ENCODE measurements at places on chromosomes 5 and 9.

DNA sequence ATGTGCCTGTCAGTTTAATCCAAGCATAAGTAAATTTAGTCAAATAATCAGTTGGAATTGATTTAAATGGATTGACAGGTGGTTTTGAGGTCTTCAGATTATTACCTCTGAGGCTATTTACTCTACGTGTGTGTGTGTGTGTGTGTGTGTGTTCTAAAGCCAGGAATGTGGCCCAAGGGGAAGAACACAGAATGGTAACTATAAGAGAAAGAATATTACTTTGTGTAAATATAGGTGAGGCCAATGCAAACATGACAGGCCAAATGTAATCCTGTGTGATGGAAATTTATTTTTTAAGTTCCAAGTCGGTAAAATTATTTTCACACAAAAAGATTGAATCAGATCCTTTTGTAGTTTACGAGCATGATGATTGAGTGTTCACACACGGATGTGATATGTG, 390.0 kb downstream of the PLK2 start:
- no peak for DNase-seq

DNA sequence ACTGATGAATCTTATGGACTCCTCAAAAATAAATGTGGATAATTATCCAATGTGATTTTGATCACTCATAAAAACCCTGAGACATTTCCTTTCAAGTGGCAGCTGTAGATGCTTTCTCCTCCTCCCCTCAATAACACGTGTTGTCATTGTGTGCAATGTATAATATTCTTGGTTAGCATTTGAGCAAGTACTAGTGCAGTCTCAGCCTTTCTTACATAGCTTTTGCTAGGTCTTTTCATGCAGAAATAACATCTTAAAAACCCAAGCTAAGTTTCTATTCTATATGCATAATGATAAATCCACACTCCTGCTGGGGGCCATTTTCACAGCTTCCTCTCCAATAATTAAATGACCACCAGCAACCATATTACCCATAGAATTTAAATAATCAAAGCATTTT, 1835.2 kb upstream of the NUDT12 start:
- no peak for DNase-seq

- no peak for DNase-seq
Measured at GRCh38 chr5:63860379-63860778, 101.9 kb downstream of the HTR1A start.

- no peak for DNase-seq
Measured at GRCh38 chr5:151949701-151950308, 25.2 kb upstream of the GLRA1 start.

GRCh38 chr5:108503986-108504385, 122.1 kb upstream of the FBXL17 start:
- no peak for DNase-seq

DNA sequence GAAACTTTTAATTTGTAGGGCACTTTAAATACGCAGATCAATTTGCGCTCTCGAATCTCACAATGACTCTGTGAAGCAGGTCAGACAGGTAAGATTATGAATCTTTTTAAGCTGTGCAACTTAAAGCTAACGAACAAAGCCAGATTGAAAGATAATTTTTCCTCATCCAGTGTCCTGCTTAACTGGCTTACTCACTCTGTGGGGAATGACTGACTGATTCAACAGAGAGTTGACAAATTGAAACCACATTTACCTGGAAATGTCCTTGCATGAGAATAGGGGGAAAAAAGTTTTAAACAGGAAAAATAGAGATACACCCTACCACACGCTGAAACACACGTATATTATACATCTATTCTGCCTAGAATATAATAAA, 187.9 kb downstream of the MAN2A1 start:
- no peak for DNase-seq

DNA sequence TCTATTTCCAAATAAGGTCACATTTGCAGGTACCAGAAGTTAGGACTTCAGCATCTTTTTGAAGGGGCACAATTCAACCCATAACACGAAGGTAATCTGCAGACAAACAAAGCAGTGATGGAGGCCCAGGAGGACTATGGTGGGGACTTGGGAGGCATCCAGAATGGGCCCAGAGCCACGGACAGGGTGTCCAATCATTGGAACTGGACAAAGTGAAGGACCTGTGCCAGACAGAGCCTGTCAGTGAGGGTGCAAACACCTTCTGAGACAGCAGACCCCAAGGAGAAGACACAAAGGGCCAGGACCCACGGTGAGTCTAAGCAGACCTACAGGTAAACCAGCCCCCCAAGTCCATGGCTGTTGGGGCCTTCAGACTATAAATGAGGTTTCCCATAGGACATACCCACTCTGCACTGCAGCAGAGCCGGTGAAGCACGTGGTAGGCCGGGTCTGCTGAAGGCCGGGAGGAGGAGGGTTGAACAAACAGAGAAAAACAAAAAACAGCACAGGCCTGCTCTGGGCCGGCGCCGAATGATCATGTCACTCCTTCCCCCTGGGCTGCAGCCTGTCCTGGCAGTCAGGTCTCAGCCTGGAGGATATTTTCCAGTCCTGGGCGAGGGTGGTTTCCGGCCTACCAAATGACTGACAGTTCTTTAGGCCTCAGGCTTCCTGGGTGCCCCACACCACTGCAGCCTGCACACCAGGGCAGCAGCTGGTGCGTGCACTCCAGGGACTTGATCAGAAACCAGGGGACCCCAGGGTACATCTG, 84.4 kb downstream of the COL23A1 start:
- no peak for DNase-seq

GRCh38 chr5:130138406-130139045, 234.3 kb downstream of the CHSY3 start:
- DNase-seq, result no peak

GRCh38 chr9:116279230-116279629, 125.6 kb downstream of the PAPPA start:
- DNase-seq, result no peak

DNA sequence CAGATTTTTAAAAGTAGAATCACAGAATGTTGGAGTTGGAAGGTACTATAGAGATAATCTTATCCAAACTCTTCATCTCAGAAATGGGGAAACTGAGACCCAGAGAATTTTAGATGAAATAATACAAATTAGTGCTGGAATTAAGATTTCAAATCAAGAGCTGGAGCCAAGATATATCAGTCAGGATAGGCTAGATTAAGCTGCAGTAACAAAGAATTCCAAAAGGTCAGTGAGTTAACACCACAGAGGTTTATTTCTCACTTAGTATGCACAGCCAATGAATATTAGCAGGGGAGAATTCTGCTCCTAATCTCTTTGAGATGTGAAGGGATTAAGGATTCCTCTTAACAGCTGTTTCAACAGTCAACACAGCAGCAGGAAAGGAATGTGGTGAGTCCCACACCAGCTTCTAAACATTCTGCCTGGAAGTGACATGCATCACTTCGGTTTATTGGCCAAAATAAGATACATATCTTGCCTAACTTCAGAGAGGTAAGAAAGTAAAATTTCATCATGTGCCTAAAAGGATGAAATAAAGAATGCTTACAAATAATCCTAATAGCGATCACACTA, 136.8 kb downstream of the FRMD3 start:
- DNase-seq, result no peak

GRCh38 chr5:81233080-81233634, at the start of gene CKMT2:
Gene CKMT2, plus strand, starts transcription at chr5:81233322. Its CDS starts 17,811 bp downstream, at chr5:81251133.
- no peak for DNase-seq

DNA sequence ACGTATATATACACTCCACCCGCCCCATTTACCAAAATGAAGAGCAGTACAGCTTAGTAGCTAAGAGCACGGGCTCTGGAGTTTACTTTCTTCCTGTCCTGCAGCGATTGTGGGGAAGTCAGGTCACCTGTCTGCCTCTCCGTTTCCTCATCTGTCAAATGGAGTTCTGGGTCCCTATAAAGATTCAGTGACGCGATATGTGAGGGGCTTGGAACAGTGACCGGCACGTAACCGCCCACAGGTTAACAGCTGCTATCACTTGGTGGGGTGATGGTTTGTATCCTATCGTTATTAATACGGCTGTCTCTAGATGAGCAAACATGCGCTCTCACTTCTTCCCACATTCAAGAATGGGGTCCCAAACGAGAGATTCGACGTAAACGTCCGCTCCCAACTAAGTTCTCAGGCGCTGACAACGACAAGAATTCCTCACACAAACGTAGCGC, 426 bp downstream of the FAM114A2 start:
- DNase-seq, result peak; percentile 44

DNA sequence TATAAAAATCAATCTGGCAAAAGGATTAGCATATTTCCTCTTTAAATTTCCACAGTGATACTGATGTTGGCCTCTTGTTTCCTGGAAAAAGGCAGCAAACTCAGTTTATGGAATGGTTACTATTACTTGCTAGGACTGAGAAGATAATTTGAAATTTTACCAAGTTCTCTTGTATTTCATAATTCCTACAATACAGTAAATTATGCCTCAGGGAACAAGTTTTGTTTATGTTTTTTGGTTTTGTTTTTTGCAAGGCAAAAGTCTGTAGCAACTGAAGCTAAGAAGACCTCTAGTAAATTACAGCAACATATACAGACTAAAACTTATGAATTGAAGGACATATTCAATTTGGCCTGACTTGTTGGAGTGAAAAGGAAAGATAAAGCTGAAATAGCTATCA, 30.2 kb upstream of the SLCO6A1 start:
- no peak for DNase-seq

DNA sequence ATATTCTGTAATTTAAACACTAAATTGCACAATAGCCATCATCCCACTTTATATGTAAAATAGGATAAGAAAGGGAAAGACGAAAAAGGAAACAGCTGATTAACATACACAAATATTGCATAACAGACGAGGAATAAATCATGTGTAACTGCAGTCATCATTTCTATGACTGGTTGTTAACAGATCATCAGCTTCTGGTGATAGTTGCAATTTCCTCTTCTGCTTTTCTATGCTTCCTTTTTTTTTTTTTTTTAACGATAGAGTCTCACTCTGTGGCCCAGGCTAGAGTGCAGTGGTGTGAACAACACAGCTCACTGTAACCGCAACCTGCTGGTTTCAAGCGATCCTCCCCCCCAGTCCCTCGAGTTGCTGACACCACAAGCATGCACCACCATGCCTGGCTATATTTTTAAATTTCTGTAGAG, 22.5 kb upstream of the JAKMIP2 start:
- no peak for DNase-seq

DNA sequence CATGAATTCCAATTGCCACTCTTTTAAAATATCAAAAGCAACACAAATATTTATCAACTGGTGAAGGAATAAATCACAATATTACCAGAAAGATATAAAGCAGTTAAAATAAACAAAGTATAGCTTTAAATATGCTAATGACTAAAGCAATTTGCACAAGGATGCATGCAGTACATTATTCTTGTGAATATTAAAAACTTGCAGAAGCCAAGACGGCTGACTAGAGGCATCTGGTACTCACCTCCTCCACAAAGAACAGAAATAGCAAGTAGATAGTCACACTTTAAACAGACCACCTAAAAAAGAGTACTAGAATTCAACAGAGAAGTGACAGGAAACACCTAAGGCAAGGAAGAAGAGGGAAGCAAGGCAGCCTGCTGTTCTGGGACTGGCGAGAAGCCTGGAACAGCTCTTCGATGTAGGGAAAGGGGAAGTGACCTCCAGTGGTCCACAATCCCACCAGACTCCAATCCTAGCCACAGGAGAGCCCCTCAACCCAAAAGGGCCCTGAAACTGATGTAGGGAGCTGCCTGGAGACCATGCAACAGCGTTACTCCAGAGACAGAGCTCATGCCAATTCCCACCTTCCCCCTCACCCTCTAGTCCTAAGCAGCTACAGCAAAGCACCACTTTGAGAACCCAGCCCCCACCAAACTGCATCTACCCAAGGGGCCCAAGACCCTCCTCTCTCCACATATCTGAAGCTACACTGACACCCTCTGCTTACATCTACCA, 86.3 kb downstream of the LPAR1 start:
- no peak for DNase-seq

DNA sequence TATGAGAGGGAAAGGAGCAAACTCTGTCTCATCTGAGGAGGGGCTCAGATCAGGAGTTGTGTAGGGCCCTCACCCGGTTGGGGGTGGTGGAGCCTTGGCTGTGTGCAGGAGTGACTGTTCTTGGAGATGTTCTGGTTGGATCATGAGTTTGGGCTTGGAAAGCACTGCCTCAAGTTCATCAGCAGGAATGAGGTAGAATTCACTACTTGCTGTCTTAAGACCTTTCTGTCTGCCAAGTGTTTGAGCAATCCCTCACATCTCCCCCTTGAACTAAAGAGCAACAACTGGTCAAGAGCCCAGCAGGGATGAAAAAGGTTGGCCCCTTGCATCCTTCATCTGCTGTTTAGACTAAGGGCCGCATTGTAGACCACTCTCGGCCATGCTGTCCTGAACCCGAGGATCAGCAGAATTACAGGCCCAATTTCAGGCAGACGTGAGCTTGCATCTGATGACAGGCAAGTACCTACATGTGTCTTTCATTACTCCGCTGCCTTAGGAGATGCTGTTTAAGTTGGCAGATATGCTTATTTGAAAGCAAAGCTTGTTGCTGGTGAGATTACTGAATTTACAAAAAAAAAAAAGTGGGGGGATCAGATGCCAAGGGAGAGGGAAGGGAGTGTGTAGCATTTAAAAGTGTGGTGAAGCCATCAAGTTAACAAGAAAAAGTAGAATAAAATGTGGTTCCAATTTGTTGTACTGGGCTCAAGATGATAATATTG, 36.4 kb downstream of the PIK3R1 start:
- no peak for DNase-seq

GRCh38 chr5:51381761-51382474, 1.3 kb upstream of the ISL1 start:
- DNase-seq, result no peak

DNA sequence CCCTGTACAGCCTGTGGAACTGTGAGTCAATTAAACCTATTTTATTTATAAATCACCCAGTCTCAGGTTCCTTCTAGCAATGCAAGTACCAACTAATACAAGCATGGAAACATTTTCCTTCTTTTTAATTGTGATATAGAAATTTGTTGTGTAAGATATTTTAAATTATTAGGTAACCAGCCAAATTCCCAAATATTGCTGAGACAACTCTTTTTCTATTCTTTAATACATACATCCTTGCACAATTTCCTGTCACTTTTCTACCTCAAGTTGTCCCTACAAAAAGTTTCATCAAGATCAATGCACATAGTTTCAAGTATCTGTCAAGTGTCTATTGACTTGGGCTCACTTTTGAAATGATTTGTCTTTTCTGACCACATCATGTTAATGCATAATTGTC, 488.6 kb downstream of the ACTL7B start:
- DNase-seq, result no peak

DNA sequence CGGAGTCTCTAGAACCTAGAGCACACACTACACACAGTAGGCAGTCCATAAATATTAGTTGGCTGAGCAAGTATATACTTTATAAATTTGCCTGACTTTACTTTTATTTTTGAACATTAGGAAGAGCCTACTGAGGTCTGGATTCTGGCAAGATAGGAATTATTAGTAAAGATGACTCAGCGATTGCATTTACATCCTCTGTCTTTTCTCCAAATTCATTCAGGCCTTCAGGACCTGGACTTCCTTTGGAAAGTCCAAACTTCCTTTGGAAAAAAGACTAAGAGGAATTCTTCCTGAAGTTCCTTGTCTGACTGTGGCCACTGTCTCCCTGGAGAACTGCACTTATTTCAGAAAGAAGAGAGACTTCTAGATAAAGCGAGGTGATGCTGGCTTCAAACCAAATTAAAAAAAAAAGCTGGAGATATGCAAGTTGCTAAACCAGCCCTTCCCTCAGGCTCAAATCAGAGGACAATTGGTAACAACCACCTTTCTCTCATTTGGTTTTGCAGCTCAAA, 251.3 kb downstream of the GAS1 start:
- DNase-seq, result no peak

Measured in caudate nucleus (tissue), 63 donors.